ENCODE measurements at places on chromosomes 2 and 18. TPM values are rescaled to one million over a fixed set of nuclear protein-coding genes. Genes with fewer than 3 reads are reported as not detected.

- no peak for DNase-seq
Observed at GRCh38 chr18:57915248-57915647, 112.1 kb upstream of the ATP8B1 start.

The NOSTRIN gene
- not detected for total RNA-seq

GRCh38 chr2:29660201-29660600 lies 261.2 kb downstream of the ALK start:
- DNase-seq, result no peak

GRCh38 chr2:15826273-15826717 lies 114.1 kb upstream of the MYCN start:
- no peak for DNase-seq

GRCh38 chr2:42777883-42778805 lies 14.2 kb upstream of the OXER1 start:
- no peak for DNase-seq

Measured in activated naive CD4-positive, alpha-beta T cell treated with anti-CD3 and anti-CD28 coated beads, Interleukin-2, amount 50 U/mL, for 72 hours (primary cell).